PC-9 (cell line): ENCODE measurements at places on chromosomes 12 and 14. TPM values are rescaled to one million over a fixed set of nuclear protein-coding genes. Genes with fewer than 3 reads are reported as not detected.
A peak's percentile ranks its signal among the peaks of the same experiment; 100 is the strongest.

GRCh38 chr12:125902991-125903390 lies 837.8 kb downstream of the AACS start:
- H3K27ac ChIP-seq, result no peak overlapping the region
- no peaks in the 10 kb centered on the region for H3K4me1 ChIP-seq
- H3K4me3 ChIP-seq, result no peak overlapping the region
- DNase-seq, result no peak
- 0 out of 2 replicates have a peak, but pooled peaks cover 9% of the 10 kb centered on the region for H3K27me3 ChIP-seq

- H3K4me3 ChIP-seq, result peak overlapping the region; percentile 94
- no peak for DNase-seq
- H3K27ac ChIP-seq, result peak overlapping the region; percentile 81
- H3K27me3 ChIP-seq, result no peaks in the 10 kb centered on the region
Observed at GRCh38 chr14:21267431-21267845, 1.8 kb downstream of the HNRNPC start.

GRCh38 chr12:49533331-49533730 lies 5.5 kb upstream of the KCNH3 start:
- no peaks in the 10 kb centered on the region for H3K36me3 ChIP-seq
- H3K27me3 ChIP-seq, result peaks cover 9% of the 10 kb centered on the region; the same call in 1 of the 2 replicates
- H3K27ac ChIP-seq, result no peak overlapping the region
- H3K4me3 ChIP-seq, result no peak overlapping the region
- H3K4me1 ChIP-seq, result 0 out of 2 replicates have a peak, but pooled peaks cover 9% of the 10 kb centered on the region

GRCh38 chr12:92821142-92821541 lies 108.0 kb downstream of the EEA1 start:
- H3K27ac ChIP-seq, result no peak overlapping the region
- H3K27me3 ChIP-seq, result no peaks in the 10 kb centered on the region
- no peaks in the 10 kb centered on the region for H3K36me3 ChIP-seq
- no peak overlapping the region for H3K4me3 ChIP-seq
- no peaks in the 10 kb centered on the region for H3K4me1 ChIP-seq
- DNase-seq, result no peak

GRCh38 chr12:32107359-32108267 lies 966 bp downstream of the BICD1 start:
- H3K27ac ChIP-seq, result peak overlapping the region; percentile 71
- no peaks in the 10 kb centered on the region for H3K27me3 ChIP-seq
- 0 out of 2 replicates have a peak, but pooled peaks cover 9% of the 10 kb centered on the region for H3K36me3 ChIP-seq
- peak; percentile 42 for DNase-seq

- no peaks in the 10 kb centered on the region for H3K27me3 ChIP-seq
- no peak for DNase-seq
- H3K36me3 ChIP-seq, result no peaks in the 10 kb centered on the region
- H3K27ac ChIP-seq, result peak overlapping the region; percentile 93
Observed at GRCh38 chr12:13340149-13340548, 143.6 kb downstream of the EMP1 start.

DNA sequence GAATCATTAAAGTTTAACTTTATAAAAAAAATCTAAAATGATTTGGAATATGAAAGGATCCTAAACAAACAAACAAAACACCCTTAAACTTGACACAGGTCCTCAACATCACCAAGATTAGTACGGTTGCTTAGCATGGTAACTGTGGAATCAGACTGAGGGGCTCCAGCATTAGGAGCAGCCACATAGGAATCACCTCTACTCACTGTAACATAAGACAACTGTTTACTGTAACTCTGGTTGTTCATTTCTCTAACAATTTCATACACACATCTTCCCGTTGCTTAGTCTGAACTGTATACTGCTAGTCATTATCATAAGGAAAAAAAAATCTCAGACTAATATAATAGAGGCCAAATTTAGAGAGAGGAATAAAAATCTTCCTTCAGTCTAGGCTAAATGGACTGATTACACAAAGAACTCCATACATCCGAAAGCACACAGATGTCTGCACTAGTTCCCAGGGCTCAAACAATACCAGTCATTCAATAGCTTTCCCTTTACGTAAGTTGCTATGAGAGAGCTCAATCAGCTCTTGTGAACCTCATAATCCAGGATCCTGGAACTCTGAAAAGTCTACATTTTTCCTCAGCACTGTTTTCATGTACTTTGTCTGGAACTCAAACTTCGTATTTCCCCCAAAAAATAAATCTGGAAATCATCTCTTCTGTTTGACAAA lies 26.0 kb downstream of the LRP6 start:
- DNase-seq, result no peak
- H3K36me3 ChIP-seq, result no peaks in the 10 kb centered on the region
- no peak overlapping the region for H3K27ac ChIP-seq

- no peak for DNase-seq
- H3K27ac ChIP-seq, result no peak overlapping the region
- 0 out of 2 replicates have a peak, but pooled peaks cover 3% of the 10 kb centered on the region for H3K27me3 ChIP-seq
- no peaks in the 10 kb centered on the region; the same call in 1 of the 2 replicates for H3K4me1 ChIP-seq
Observed at GRCh38 chr12:53327435-53328042, 6.1 kb upstream of the AAAS start.

GRCh38 chr14:56059054-56059453 lies 59.2 kb upstream of the PELI2 start:
- no peak overlapping the region for H3K4me3 ChIP-seq
- peaks cover 15% of the 10 kb centered on the region; the same call in 1 of the 2 replicates for H3K27me3 ChIP-seq
- no peaks in the 10 kb centered on the region for H3K36me3 ChIP-seq
- H3K4me1 ChIP-seq, result no peaks in the 10 kb centered on the region

DNA sequence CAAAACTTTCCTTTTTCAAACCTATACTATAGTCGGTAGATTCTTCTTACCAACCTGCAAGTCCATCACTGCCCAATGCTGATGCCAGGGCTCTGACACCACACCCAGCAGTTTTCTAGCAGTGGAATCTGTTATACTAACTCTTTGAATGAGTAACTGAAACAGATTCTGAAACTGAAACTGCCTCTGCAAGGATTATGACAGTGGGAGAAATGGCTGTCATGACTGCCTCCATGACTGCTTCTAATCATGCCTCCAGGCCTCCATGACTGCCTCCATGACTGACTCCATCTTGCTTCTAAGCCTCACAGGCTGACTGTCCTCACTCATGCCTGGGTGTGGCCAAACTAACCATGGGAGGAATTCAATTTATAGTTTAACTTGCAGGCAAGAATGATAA lies 29.4 kb upstream of the OXA1L start:
- no peak for DNase-seq
- H3K4me1 ChIP-seq, result no peaks in the 10 kb centered on the region
- H3K27ac ChIP-seq, result no peak overlapping the region
- H3K36me3 ChIP-seq, result no peaks in the 10 kb centered on the region

DNA sequence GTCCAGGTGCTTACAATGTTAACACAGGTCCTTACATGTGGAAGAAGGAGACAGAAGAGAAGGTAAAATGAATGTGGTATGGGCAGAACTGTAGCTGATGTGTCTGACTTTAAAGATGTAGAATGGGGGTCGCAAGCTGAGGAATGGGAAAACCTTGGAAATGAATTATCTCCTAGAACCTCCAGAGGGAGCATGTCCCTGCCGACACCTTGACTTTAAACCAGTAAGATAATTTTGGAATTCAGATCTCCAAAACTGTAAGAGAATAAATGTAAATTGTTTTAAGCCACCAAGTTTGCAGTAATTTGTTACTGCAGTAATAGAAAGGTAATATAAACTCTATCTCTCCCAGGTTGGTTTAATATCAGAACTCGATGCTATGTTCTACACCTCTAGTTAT lies 80.1 kb upstream of the ALG10 start:
- no peaks in the 10 kb centered on the region for H3K27me3 ChIP-seq
- H3K4me3 ChIP-seq, result no peak overlapping the region
- H3K36me3 ChIP-seq, result no peaks in the 10 kb centered on the region
- no peak for DNase-seq
- H3K27ac ChIP-seq, result no peak overlapping the region
- peaks cover 13% of the 10 kb centered on the region; the same call in 1 of the 2 replicates for H3K4me1 ChIP-seq

ESPL1 gene
- 37.4 and 42.0 TPM in 2 replicates for total RNA-seq

MAGOHB gene
- total RNA-seq, result 53.8 and 91.4 TPM in 2 replicates

COCH gene
- total RNA-seq, result 1.4 and 1.5 TPM in 2 replicates
